ENCODE measurements at places on chromosomes 1 and 21.

DNA sequence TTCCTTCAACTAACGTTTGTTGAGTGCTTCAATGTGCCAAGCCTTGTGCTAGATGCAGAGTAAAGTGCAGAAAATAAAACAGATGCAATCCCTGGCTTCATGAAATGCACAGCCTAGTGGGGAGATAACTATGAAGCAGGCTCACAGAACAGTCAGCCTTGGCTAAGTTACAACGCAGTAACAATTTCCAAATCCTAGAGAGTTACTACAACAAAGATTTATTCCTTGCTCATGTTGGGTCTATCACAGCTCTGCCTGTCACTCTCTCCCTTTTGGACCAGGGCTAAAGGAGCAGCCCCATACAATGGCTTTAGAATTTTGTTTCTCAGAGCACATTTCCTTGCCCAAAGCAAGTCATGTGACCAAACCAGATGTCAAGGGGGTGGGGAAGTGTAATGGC lies 359.8 kb downstream of the ZNF326 start:
- no peak for DNase-seq

DNA sequence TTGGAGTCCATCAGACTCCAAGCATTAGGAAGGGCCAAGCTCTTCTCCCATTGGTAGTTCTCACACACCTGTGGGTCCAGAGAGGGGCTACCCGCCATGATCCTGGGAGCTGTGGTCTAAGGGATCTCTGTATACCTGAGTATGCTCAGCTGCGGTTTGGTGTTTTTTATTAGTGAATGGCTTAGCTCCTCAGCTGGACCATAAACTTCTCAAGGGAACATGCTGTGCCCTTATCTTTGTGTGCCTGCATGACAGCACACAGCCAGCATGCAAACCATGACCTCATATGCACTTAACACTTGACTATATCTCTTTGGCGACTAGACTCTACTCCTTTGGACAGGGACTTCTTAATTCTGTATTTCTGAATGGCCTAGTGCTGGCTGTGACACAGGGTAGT lies 94.5 kb downstream of the CD58 start:
- no peak for DNase-seq

GRCh38 chr1:101100674-101101073 lies 75.1 kb upstream of the DPH5 start:
- DNase-seq: no peak

- no peak for DNase-seq
These were observed 26.4 kb downstream of the PLXNA2 start for GRCh38 chr1:208217781-208218180.

- no peak for DNase-seq
These were observed 96.8 kb upstream of the C21orf91 start for GRCh38 chr21:17915976-17916375.

DNA sequence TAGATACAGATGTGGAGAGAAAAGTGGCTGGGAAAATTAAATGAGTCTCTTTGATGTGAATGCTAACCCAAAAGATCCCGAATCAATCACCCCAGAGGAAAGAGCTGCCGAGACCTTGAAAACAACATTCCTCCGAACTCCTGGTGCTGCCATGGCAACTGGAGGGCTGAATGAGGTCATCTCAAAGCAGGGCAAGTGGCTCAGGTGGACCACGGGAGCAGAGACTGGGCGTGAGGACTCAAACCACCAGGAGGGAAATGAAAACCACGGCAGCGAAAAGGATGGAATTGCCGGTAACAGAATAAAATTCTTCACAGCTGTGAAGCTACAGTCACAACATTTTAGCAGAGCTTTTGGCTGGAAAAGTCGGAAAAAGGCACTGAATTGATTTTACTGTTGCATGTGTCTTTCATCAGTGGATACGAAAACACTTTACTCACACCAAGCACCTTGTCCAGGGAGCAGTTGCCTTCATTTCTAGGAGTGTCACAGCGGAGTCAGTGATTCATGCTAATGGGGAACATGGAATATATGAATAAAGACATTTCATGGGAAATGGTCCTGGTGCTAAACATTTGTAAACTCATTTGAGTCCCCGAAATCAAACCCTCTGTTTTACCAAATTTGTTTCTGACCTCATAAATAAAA lies 23.2 kb upstream of the BECN2 start:
- DNase-seq: no peak

GRCh38 chr1:56331892-56332567 lies 247.3 kb downstream of the PLPP3 start:
- DNase-seq: no peak
